ENCODE measurements at places on chromosomes 2 and 18. TPM values are rescaled to one million over a fixed set of nuclear protein-coding genes. Genes with fewer than 3 reads are reported as not detected.

DCDC2C gene
- total RNA-seq = not detected

ABCG8 gene
- not detected for total RNA-seq

L3MBTL4 gene
- 3.0 TPM for total RNA-seq

HADHB gene
- 60.0 TPM for total RNA-seq

LCT gene
- total RNA-seq = 0.10 TPM

HAAO gene
- 3.9 TPM for total RNA-seq

ACTG2 gene
- 0.10 TPM for total RNA-seq

DSG1 gene
- not detected for total RNA-seq

CAPN14 gene
- total RNA-seq = 0.21 TPM

PRKAG3 gene
- not detected for total RNA-seq

MTCL1 gene
- total RNA-seq = 0.63 TPM

OTX1 gene
- not detected for total RNA-seq

LIMS3 gene
- total RNA-seq = 0.52 TPM

DCC gene
- under 0.01 TPM for total RNA-seq

RPRM gene
- 0.10 TPM for total RNA-seq

SAG gene
- total RNA-seq = 0.21 TPM

ADGRF3 gene
- total RNA-seq = 0.31 TPM

G6PC2 gene
- not detected for total RNA-seq

TRIM43 gene
- total RNA-seq = not detected
